ENCODE measurements at places on chromosomes 16 and 17.

DNA sequence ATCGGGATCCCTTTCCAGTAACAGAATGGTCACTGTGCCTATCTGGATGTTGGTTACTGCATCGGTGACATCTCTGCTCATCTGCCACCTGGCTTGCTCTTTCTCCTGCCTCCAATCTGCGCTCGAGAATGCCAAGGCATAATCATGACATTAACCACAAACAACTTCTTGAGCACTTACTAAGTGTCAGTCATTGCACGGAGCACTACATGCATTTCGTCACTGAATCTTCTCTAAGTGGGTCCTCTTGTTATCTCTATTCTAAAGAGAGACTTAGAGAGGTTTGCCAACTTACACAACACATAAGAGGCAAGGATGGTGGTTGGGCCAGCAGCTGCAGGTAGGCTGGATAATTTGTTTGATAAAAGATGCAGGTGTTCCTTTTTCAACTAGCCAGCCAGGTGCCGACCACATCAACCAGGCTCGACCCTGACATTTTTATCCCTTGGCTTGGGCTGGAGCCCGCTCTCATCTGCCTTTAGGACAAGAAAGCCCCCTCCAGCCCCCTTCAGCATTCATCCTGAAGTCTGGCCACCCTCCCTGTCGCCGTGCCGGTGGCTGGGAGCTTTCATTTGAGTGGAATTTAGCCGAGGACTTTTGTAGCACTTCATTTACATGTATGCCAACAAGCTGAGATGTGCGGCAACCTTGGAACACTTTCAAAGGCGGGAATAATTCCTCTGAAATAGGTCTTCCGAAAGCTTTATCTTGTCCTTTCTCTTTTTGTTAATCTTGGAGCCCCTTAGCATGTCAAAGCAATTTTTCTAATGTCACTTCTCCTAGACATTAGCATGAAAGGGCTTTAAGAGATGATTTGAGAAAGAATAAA, 89.3 kb upstream of the NKD1 start:
- DNase-seq, result no peak

DNA sequence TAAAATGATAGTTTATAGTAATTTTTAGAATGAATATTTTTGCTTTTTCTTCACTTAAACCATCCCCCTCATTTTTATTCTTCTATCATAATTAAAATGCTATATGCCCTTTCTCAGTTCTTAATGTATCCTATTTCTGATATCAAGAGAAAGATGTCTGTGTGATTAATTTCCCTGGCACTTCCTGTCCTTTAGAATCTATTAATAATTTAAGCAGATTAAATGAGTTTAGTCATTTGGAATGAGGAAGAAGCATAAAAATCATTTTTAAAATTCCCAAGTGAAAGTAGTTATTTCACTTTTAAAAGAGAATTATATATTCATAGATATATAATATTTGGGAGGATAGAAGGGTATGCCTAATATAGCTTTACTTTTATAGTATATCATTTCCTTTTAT, 27.8 kb upstream of the CDR2 start:
- DNase-seq, result no peak

GRCh38 chr17:43816336-43817320, 16.3 kb downstream of the MPP3 start:
- no peak for DNase-seq

DNA sequence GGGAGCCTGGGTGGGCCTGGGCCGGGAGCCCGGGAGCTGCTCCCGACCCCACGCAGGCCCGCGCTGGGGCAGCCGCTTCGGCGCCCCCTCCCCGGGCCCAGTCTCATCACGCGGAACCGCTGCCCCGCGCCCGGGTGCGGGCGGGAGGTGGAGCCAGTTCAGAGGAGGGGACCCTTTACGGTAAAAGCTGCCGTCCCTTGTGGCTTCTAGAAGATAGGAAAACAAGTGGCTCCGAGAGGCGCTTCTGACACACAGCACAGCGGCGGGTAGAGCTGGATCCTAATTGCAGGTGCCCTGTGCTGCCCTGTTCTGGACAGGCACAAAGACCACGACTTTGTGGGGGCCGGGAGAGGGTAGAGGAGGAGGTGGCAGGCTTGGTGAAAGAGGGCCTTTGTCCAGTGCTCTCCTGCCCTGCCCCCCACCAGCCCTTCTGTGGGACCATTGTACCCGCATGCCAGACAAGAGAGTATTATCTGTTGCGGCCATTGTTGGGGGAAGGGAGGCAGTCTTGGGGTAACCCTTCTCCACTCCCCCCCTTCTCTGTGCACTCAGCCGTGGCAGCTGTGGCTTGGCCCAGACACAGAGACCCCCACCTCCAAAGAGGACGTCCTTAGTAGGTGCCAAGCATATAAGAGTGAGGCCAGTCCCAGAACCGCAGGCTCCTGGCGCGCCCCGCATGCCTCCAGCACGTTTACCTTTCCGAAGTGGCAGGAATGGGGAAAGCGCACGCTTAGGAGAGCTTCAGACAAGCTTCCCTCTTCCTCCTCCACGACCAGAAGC, 736 bp downstream of the CNP start:
- peak; percentile 65 for DNase-seq

GRCh38 chr17:65750166-65750565, 188.7 kb upstream of the AXIN2 start:
- no peak for DNase-seq
